ENCODE measurements at places on chromosomes 1 and 21.

DNA sequence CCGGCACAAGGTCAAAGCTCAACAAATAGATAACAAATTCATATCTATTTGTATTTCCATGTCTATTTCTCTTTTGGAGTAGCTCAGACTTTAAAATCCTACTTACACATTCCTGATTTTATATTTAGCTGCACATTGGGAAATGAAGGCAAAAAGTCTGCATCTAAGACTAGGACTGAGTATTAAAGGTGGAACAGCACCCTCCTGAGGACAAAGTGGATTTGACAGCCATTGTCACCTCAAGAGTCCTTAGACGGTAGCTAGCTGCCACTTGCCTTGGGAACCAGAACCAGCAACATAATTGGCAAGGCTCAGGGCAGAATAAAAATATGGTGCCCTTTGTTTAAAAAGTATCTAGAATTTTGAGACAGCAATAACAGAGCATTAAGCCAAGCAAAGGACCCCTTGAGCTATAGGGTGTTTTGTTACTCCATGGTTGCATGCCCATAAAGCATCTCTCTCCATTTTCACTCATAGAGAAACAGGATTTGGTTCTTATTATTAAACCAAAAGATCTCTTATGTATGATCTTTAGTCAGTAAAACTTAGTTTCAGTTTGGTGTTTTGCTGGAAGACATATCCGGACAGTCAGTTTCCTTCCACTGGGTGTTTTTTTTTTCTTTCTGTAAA is 30.0 kb upstream of the SGIP1 start:
- DNase-seq = peak; percentile 59

GRCh38 chr21:36310016-36310415 is 10.0 kb upstream of the MORC3 start:
- no peak for DNase-seq

GRCh38 chr1:244461245-244462071 is at the start of gene CATSPERE:
Gene CATSPERE, plus strand, starts transcription at chr1:244461273. Its CDS starts 157 bp downstream, at chr1:244461430.
- peak; percentile 96 for DNase-seq

- peak; percentile 11 for DNase-seq
These were observed 720 bp downstream of the PSMB2 start for GRCh38 chr1:35640380-35641232.

DNA sequence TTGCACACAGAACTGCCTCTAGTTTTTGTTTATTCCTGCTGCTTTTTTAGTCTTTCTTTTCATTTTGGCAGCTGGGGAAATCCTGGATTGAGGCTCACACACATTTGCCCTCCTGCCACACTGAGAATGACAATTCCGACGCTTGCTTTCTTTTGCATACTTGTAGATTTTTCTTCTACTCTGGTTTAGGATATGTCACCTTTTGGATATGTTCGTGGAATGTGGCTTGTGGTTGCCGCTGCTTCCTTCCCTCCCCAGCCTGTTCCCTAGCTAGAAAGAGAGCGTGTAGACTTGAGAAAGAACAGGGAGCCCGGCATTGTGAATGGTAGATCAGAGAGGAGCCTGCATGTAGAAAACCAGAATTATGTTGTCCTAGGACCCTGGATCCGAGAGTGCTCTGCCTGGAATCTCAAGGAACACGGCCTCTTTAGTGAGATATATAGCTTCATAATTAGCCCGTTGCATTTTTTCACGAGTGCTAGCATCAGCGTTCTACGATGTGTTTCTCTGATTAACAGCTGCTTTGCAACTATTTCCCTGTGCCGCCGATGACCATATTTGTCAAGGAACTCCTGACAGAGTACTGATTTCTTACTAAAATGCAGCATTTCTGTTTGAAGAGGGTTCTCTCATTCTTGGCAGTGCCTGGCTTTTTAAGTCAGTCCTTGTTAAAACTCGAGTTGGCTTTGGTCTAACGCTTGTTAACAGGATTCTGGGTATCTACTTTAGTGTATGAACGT is 56.2 kb downstream of the PEX14 start:
- no peak for DNase-seq

- DNase-seq = no peak
These were observed 884 bp downstream of the SPATA6 start for GRCh38 chr1:48470950-48471690.
